ENCODE measurements at places on chromosomes 7 and 10. TPM values are rescaled to one million over a fixed set of nuclear protein-coding genes. Genes with fewer than 3 reads are reported as not detected.

PNLIPRP3 gene
- total RNA-seq, result not detected

TES gene
- 75.1 TPM for total RNA-seq

POLR2J gene
- total RNA-seq, result 49.2 TPM

RHBDD2 gene
- total RNA-seq, result 42.6 TPM

AKR1B15 gene
- 6.5 TPM for total RNA-seq

OSBPL3 gene
- 14.8 TPM for total RNA-seq

GIMAP1 gene
- 1.6 TPM for total RNA-seq

KLF14 gene
- not detected for total RNA-seq

LRRTM3 gene
- not detected for total RNA-seq

AUTS2 gene
- 42.3 TPM for total RNA-seq

H2BK1 gene
- total RNA-seq, result not detected

LRRN3 gene
- 0.35 TPM for total RNA-seq
